ENCODE measurements at places on chromosomes 1 and 21.
A peak's percentile ranks its signal among the peaks of the same experiment; 100 is the strongest.

GRCh38 chr1:225493591-225494246 is 65.9 kb upstream of the LBR start:
- DNase-seq: no peak

DNA sequence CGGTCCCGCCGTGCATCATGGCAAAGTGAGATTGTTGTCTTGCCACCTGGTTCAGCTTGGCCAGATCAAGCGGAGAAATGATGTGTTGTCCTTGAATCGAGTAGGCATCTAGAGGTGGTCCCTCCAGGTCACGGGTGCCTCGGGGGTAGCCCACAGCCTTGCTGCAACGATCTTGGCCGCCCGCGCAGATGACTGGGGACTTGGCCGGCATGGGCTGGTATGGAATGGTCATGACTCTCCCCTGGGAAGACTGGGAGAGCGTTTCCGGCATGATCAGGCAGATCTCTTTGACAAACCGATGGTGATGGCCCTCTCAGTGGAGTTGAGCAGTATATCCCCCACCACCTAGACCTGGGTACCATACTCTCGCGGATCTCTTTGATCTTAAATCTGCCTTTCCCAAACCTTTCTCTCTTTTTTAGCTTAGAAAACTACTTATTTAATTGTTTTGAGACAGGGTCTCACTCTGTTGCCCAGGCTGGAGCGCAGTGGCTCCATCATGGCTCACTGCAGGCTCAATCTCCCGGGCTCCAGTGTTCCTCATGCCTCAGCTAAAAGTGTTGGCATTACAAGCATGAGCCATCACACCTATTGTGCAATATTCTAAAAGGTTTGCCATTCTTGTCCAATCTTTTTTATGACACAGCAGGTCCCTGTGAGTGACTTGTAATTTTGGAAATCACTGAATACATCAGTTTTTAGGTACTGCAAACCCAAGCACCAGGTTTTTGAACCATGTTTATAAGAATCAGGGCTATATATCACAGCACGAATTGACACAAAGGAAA is 9.4 kb upstream of the ELAPOR1 start:
- no peak for DNase-seq

DNA sequence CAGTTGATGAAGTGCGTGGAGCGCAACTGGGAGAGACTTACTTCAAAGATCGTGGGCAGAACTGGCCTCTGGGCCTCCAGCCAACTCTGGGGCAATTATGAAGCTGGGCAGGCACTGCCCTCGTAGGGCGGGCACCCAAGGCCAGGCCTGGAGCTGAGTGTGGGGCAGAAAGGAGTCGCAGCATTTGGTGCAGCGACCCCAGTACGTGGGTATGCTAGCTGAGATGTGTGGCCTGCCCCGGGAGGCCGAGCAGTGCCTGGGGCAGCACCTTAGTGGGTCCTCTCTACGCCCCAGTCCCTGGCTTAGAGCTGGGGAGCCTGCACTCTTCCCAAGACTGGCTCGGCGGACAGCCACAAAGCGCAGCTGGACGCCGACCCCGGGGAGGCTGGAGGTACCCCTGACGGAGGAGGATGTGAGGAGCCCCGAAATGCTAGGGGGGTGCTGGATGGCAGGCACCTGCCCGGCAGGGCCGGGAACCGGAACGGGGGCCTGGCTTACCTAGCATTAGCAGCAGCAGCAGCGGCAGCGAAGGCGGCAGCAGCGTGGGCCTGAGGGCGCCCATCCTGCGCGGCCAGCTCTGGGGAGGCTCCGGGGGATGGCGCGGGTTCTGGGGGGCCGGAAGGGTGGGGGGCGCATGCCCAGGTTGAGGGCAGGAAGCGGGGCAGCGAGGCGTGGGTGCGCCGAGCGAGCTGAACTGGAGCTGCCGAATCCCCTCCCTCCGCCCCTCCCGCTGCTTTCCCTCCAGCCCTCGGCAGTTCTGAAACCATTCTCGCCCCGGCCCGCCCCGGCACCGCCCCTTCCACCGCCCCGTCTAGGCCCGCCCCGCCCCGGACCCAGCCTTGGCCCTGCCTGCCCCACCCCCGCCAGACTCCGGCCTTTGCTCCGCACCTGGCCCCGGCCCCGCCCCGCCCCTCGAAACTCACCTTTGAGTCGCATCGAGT is at the start of gene IGSF8:
Gene IGSF8 (minus strand): TSS at position 709 of the 941 bp plus-strand sequence. CDS start 147 bp downstream, at position 562.
- peak; percentile 81 for DNase-seq

DNA sequence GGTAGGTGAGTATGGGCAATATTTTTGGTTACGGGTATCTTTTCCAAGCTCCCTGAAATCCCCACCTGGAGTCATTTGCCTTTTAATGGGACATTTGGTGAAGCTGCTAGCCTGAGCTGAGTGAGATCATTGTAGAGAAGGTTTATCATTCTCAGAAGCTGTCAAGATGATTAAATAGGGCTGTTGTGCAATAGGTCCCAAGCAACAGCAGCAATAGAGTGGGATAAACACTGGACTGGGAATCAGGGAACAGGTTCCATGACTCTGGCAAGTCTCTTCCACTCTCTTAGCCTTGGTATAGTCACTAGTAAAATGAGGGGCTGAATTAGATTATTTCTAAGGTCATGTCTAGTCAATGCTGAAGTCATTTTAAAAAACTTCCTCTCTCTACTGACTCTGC is 30.3 kb upstream of the FAM78B start:
- no peak for DNase-seq

GRCh38 chr1:196205882-196206281 is 402.4 kb downstream of the KCNT2 start:
- no peak for DNase-seq

DNA sequence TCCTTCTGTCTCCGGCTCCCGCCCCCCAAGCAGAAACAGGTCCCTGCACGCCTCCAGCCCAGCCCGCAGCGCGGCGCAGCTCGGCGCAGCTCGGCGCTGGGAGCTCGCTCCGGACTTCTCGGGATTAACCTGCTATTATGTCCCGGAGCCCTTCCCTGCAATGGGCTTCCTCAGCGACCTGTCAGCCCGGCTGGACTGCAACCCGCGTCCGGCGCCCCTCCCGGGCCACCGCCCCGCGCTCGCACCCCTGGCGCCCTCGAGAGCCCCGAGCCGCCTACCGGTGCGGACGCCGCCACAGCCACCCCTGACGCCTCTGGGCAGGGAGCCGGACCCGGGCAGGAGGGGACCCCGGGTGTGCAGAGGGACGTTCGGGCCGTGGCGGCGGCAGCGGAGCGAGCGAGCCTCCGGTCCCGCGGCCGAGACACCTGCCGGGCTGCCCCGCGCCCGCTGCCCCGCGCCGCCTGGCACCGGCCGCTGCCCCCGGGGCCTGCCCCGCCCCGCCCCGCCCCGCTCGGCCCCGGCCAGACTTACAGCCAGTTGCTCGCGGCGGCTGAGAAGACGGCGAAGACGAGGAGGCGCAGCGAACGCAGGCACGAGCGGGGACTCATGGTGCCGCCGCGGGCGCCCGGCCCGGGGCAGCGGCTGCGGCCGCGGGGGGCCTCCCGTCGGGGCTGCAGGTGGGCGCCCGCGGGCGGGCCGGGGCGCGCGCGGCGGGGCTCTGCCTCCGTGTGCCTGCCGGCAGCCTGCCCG is 407 bp downstream of the WNT4 start:
- DNase-seq: no peak

DNA sequence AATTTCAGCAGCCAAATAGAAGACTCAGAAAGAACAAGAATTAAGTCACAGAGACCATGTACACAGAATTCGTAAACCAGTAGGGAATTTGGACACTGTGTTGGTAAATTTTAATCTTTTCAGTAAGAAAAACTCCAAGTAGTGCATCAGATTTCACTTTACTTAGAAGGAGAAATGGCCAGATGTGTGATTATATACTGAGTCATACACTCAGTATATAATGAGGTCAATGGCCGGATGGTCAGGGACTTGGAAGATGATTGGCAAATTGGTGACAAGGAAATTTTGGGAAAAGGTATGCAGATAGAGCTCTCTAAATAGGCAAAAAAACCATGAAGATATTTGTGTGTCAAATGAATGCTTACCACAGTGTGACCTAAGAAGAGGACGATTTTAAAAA is 399.8 kb upstream of the LRRC7 start:
- DNase-seq: no peak

- DNase-seq: peak; percentile 91
These were observed 20.0 kb upstream of the EPHA2 start for GRCh38 chr1:16175610-16176553.

- no peak for DNase-seq
These were observed 25.4 kb upstream of the RGS16 start for GRCh38 chr1:182629499-182630096.

DNA sequence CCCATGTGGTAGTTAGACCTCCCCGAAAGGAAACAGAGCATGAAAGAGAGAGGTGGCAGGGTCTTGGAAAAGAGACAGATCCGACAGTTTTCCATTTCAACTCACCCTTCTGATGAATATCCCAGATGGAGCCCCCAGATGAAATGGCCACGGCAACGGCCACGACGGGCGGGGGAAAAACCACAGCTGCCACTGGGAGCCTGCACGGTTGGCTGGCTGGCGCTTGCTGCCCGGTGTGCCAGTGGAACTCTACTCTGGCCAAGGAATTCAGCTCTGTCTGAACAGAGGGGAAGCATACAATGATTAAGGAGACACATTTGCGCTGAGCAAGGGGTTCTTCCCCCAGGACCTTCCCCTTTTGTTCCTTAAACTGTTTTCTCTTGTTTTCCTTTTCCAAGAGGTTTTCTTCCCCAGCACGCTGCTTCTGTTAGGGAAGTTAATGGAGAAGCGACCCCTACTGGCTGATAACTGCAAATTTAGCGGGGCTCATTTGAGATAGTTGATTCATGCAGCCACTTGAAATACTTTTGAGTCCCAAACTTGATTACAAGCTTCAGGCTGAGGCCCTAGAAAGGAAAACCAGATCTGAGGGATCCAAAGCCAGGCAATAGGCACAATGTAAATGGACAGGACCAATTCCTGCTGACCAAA is 1122.5 kb downstream of the NCAM2 start:
- DNase-seq: no peak

GRCh38 chr1:44016041-44016889 is 15.0 kb downstream of the SLC6A9 start:
- DNase-seq: no peak

GRCh38 chr1:36068866-36069265 is 15.0 kb upstream of the TEKT2 start:
- no peak for DNase-seq

- no peak for DNase-seq
These were observed 82.5 kb downstream of the TNNI3K start for GRCh38 chr1:74317663-74318062.

DNA sequence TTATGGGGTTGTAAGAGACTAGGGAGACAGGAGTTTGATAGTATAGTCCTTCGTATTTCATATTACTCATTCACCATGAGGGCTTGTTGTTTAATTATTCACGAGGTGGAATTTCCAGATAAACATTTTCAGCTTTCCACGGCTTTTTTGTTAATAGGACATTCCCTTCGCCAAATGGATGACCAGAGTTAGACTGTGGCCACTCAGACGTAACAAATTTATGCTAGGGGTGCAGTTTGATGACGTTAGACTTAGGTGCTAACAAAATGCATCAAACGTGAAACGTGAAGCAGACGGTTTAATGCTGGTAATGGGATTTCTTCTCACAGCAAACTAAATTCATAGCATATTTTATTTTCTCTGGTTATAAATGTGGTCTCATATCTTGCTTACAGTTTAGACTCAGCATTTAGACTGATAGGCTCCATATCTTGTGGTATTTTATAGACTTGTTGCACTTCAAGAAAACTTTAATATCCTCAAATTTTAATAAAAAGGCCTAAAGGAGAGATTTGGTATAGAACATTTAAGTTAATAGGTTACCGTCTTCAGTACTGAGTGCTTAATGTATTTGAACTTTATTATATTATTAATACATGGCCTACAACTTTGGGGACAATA is 2.3 kb downstream of the DHX9 start:
- DNase-seq: no peak

- DNase-seq: peak; percentile 86
These were observed 37.5 kb upstream of the ANGPTL1 start for GRCh38 chr1:178908358-178908757.

DNA sequence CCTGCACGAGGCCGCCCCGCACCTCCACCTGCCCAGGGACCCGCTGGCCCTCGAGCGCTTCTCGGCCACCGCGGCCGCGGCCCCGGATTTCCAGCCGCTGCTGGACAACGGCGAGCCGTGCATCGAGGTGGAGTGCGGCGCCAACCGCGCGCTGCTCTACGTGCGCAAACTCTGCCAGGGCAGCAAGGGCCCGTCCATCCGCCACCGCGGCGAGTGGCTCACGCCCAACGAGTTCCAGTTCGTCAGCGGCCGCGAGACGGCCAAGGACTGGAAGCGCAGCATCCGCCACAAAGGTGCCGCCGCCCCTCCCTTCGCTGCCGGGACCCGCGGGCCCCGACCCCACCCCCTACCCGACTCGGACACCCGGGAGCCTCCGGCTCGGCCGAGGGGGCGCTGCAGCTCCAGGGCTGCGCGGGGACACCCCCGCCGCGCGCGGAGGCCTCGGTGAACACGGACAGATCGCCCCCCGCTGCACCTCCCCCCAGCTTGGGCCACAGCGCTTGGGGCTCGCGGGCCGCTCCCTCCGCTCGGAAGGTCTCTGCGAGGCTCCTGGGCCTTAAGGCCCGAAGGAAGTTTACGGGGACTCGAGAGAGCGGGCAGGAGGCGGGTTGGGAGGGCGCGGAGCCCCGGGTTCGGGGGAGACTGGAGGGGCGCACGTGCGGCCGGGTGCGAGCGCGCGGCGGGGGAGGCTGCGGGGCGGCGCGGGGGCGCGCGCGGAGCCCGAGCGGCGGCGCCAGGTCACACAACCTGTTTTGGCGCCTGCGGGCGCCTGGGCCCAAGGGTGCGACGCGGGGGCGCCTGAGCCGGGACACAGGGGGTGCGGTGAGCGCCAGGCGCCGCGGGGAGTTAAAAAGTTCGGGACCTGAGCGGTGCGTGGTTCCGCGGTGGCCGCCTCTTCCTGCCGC is 1.2 kb downstream of the SAMD11 start:
- DNase-seq: peak; percentile 15

GRCh38 chr1:116537898-116538297 is 32.9 kb downstream of the CD58 start:
- DNase-seq: no peak

- DNase-seq: peak; percentile 35
These were observed 2.0 kb downstream of the KCNJ15 start for GRCh38 chr21:38258521-38259485.

DNA sequence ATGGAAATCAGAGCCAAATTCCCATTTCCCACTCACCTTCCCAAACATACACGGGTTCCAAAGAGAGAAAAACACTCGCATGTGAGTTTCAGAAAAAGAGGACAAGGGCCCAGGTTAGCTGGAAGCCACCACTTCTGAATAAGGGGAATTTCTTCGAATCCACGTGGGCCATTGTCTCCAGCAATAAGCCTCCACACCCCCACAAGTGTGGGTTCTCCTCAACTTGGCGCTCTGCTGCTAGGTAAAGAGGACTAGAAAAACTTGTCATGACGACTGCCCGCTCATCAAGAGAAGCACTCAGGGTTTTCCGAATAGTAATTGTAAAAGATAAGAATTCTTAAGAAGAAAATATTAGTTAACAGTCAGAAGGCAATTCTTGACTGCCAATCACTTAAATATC is 30.6 kb downstream of the PRDM15 start:
- no peak for DNase-seq

- peak; percentile 66 for DNase-seq
These were observed 32.0 kb upstream of the SLC30A1 start for GRCh38 chr1:211610779-211611556.

- DNase-seq: no peak
These were observed 3.3 kb downstream of the METTL13 start for GRCh38 chr1:171784784-171785183.

- DNase-seq: no peak
These were observed 146.8 kb downstream of the ZBTB18 start for GRCh38 chr1:244197851-244198375.

GRCh38 chr1:109530457-109531087 is 9.1 kb upstream of the GPR61 start:
- DNase-seq: no peak

GRCh38 chr1:119865627-119866026 is 30.7 kb downstream of the ADAM30 start:
- DNase-seq: peak; percentile 89

- DNase-seq: no peak
These were observed 361.0 kb upstream of the RUNX1 start for GRCh38 chr21:35410123-35410522.
